CD4-positive, alpha-beta T cell (primary cell): ENCODE measurements at places on chromosomes 11 and 22. TPM values are rescaled to one million over a fixed set of nuclear protein-coding genes. Genes with fewer than 3 reads are reported as not detected.
A peak's percentile ranks its signal among the peaks of the same experiment; 100 is the strongest.

The CABP4 gene
- total RNA-seq, result 8.5 TPM

DNA sequence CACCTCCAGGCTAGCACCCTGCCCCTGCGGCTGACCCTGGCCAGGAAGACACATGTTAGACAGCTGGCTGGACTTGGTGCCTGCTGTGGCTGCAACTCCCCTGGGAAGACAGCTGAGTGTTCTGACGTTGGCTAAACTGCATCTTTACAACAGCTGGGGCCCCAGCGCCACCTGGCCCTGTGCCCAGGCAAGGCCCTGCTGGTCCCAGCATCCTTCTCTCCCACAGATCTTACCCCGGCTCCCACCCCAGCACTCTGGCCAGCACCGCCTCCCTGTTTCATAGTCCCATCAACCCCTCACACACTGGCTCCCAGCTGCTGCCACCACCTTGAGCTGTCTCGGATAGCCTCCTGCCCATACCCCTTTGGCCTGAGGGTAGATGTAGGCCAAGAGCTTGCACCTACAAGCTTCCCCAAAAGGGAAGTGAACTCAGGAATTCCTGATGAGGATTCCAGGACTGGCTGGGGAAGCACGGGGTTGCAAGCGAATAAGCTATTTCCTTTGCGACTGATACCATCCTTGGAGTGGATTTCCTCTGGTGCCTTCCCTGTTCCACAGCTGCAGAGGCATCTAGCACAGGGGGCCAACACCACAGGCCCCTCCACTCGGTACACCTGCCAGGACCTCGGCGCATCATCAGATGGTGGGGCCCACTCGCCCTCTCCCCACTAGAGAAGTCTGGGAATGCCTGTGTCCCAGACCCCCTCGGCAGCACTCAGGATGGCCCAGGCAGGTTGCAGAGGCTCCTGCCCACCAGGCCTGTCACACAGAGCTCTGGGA is 28.5 kb downstream of the RSPH14 start:
- H3K4me3 ChIP-seq, result no peak overlapping the region
- H3K36me3 ChIP-seq, result no peaks in the 10 kb centered on the region
- H3K27me3 ChIP-seq, result no peaks in the 10 kb centered on the region

- H3K4me1 ChIP-seq, result peaks cover 29% of the 10 kb centered on the region
- peak within 1 kb of the TSS; percentile 86 for H3K4me3 ChIP-seq
- no peak within 1 kb of the TSS for H3K27ac ChIP-seq
- peaks cover 15% of the 10 kb centered on the region for H3K36me3 ChIP-seq
These were observed at the start of gene DDX25 for GRCh38 chr11:125903711-125904659. DDX25 (plus strand) TSS chr11:125904508; CDS start chr11:125904518, 10 bp downstream.

GRCh38 chr11:123065621-123066020 is 3.7 kb upstream of the HSPA8 start:
- peaks cover 54% of the 10 kb centered on the region for H3K4me1 ChIP-seq
- H3K36me3 ChIP-seq, result peaks cover 10% of the 10 kb centered on the region
- H3K27me3 ChIP-seq, result no peaks in the 10 kb centered on the region
- H3K27ac ChIP-seq, result no peak overlapping the region

- no peaks in the 10 kb centered on the region for H3K4me1 ChIP-seq
- H3K27ac ChIP-seq, result no peak overlapping the region
- H3K4me3 ChIP-seq, result no peak overlapping the region
- no peak for DNase-seq
- no peaks in the 10 kb centered on the region for H3K36me3 ChIP-seq
These were observed 60.2 kb downstream of the LRP5 start for GRCh38 chr11:68372625-68373024.

The NXPE4 gene
- not detected for total RNA-seq

DNA sequence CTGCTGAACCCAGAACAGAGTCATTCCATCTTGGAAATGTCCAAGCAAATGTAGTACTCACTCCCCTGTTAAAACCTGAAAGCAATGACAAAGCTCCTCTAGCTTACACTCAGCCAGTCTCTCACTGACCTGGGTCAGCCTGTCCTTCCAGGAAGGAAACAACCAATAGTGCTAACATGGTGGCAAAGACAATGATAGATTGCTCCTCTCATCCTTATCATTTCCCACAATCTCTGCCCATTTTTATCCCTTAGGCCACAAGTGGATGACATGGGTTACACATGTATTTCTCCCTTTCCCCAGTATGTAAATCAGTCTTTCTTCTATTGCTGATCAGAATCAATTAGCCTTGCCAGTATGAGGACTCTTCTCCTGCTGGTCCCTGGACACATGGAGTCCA is 154.6 kb upstream of the SESN3 start:
- H3K27ac ChIP-seq, result no peak overlapping the region
- no peaks in the 10 kb centered on the region for H3K27me3 ChIP-seq
- DNase-seq, result no peak
- no peak overlapping the region for H3K4me3 ChIP-seq

The MAPK8IP2 gene
- total RNA-seq, result 0.31 TPM

DNA sequence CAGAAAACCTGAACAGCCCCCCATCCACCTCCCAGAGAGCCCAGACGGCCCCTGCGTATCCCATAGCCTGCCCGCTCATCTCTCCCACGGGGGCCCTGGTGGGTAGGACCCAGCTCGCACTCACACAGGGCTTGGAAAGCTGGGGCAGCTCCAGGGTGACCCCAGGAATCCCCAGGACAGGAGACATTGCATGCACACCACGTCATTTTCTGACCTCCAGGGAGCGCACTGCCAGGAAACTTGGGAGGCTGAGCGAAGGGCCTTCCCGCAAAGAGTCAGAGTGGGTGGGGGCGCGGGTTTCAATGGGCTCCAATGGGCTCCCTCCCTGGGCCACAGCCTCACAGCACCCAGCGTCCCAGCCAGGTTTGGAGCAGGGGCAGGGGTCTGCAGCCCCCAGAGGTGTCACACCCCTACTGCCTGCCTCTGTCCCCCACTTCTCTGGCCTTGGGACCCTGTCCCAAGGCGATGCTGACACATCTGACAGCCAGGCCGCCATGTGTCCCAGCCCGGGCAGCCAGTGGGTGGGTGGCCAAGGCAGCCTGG is 8.2 kb upstream of the SYT8 start:
- DNase-seq, result no peak
- H3K27ac ChIP-seq, result no peak overlapping the region
- no peaks in the 10 kb centered on the region for H3K36me3 ChIP-seq

DNA sequence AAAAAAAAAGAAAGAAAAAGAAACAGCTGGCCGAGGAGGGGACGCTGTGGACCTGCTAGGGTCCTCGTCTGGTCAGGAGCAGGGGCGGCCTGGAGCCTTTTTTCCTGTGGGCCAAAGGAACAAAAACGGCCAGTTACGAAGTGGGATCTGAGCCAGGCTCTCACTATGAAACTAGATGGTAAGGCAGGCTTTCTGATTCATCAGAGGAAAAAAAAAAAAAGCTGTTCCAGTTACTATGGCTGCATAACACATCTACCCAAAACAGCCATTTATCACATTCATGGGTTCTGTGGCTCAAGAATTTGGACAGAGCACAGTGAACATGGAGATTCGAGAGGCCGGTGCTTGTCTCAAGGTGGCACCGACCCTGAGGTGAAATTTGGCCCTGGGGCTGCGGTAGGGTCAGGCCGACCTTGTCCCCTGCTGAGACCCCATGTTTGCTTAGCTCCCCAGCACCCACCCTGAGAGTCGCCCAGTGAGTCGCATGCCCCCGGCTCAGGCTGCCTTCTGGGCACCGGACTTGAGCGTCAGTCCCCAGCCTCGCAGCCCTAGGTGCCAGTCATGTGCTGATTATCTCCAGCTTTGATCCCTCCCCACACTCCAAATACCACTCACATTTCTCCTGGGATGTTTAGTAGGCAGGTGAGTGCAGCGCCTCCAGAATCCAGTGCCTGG is 34.2 kb downstream of the MRGPRD start:
- no peaks in the 10 kb centered on the region for H3K36me3 ChIP-seq
- no peaks in the 10 kb centered on the region for H3K4me1 ChIP-seq
- H3K4me3 ChIP-seq, result no peak overlapping the region
- H3K27me3 ChIP-seq, result no peaks in the 10 kb centered on the region
- no peak overlapping the region for H3K27ac ChIP-seq

The DNAJB7 gene
- total RNA-seq, result not detected

The MUC5AC gene
- not detected for total RNA-seq

- H3K4me1 ChIP-seq, result no peaks in the 10 kb centered on the region
- H3K4me3 ChIP-seq, result no peak overlapping the region
- no peak overlapping the region for H3K27ac ChIP-seq
- H3K27me3 ChIP-seq, result peaks cover 14% of the 10 kb centered on the region
- no peak for DNase-seq
- H3K36me3 ChIP-seq, result no peaks in the 10 kb centered on the region
These were observed 47.3 kb downstream of the PRR5L start for GRCh38 chr11:36343436-36343835.

The HTR3A gene
- not detected for total RNA-seq

DNA sequence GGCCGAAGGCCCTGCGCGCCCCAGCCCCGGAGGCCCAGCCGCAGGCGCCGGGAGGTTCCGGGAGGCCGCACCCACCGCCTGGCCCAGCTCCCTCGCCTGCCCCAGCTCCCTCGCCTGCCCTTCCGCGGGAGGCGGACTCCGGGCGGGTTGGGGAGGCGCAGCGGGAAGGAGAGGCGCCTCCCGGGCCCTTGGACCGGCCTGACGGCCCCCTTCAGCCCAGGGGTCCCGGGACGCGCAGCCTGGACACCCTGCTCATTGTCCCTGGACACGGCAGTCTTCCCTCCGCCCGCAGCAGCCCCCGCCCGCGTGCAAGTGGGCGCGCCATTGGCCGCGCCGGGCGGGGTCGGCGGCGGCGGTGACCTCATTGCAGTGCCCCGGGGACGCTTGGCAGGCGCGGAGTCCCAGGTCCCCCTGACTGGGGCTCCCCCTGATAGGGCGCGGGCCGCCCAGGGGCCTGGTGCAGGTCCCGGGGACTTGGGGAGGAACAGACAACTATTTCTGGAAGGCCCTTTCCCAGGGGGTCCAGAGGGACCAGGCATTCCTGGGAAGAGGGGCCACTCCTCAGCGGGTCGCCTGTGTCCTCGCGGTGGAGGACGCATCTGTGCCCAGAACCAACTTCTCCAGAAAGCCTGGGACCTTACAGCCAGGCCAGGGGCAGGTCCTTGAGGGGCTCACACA is 501 bp downstream of the CD151 start:
- H3K27me3 ChIP-seq, result peaks cover 35% of the 10 kb centered on the region
- peak overlapping the region; percentile 34 for H3K4me3 ChIP-seq
- H3K27ac ChIP-seq, result no peak overlapping the region
- H3K36me3 ChIP-seq, result peaks cover 6% of the 10 kb centered on the region
- peaks cover 63% of the 10 kb centered on the region for H3K4me1 ChIP-seq

DNA sequence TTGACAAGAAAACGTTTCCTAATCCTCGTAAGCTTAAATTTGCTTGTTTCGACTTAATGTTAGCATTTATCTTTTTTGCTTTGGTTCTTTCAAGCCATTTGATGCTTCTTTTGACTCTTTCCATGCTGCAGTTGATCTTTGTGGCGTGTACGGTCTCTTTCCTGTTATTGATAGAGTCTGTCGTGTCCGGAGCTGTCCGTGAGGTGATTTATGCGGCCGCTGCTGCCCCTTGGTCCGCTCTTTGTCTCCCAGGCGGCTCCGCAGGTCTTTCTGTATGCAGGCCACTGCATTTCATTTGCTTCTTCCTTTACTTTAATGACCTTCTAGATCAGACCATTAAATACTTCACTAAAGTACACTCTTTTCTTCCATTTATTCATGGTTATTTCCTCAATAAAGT is 50.3 kb downstream of the TBC1D22A start:
- H3K36me3 ChIP-seq, result peaks cover 30% of the 10 kb centered on the region
- no peaks in the 10 kb centered on the region for H3K27me3 ChIP-seq
- no peak overlapping the region for H3K4me3 ChIP-seq
- DNase-seq, result no peak
- no peaks in the 10 kb centered on the region for H3K4me1 ChIP-seq

GRCh38 chr11:128336203-128336602 is 251.2 kb downstream of the ETS1 start:
- H3K36me3 ChIP-seq, result no peaks in the 10 kb centered on the region
- peaks cover 30% of the 10 kb centered on the region for H3K4me1 ChIP-seq
- no peak overlapping the region for H3K4me3 ChIP-seq
- H3K27ac ChIP-seq, result no peak overlapping the region

- H3K27me3 ChIP-seq, result no peaks in the 10 kb centered on the region
- H3K4me1 ChIP-seq, result no peaks in the 10 kb centered on the region
- DNase-seq, result no peak
- no peak overlapping the region for H3K4me3 ChIP-seq
- no peaks in the 10 kb centered on the region for H3K36me3 ChIP-seq
These were observed 47.7 kb upstream of the ARHGAP20 start for GRCh38 chr11:110759972-110760381.

DNA sequence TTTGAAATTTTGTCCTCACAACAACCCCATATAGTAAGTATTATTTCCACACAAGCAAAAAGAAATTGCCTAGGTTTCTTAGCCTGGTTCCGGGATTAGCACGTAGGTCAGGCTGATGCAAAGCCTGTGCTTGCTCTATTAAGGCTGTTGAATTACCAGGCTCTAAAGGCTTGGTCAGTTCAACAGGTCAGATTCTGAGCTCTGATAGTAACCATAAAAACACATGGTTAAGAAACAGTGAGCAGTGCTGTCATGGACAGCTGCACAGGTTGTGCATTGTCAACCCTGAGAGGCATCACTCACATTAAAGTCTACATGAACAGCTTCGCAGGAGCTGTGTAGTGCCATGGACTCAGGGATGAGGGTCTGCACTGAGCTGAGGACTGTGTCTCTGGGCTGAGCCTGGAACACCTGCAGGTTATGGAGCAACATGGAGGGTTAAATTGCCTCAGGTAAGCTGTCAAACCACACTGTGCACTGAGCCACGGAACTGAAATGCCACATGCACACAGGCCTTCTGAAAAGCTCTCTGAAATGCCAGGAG is 98.0 kb downstream of the PIWIL4 start:
- no peaks in the 10 kb centered on the region for H3K36me3 ChIP-seq
- H3K27me3 ChIP-seq, result no peaks in the 10 kb centered on the region
- no peak overlapping the region for H3K27ac ChIP-seq
- no peak for DNase-seq

The IL10RA gene
- total RNA-seq, result 203 TPM

DNA sequence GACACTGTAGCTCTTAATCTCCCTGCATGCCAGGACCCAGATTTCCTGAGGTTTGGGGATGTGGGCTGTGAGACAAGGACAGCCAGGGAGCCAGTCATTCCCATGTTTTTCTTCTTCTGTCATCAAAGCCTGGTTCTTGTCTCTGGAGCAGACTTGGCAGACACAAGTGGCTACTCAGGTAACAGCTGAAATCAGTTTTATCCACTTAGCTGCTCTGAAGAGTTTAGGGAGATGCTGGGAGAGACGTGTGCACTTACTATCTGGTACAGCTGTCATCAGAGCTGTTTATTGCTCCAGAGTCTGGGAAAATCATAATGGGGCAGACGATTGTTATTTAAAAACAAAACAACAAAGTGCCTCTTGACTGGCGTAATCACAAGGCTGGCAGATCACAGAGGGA is 56.6 kb downstream of the CSNK2A3 start:
- no peak overlapping the region for H3K27ac ChIP-seq
- DNase-seq, result no peak
- H3K27me3 ChIP-seq, result no peaks in the 10 kb centered on the region
- no peaks in the 10 kb centered on the region for H3K4me1 ChIP-seq
- no peaks in the 10 kb centered on the region for H3K36me3 ChIP-seq

The TMEM121B gene
- total RNA-seq, result 0.05 TPM

- no peak overlapping the region for H3K27ac ChIP-seq
- peaks cover 3% of the 10 kb centered on the region for H3K36me3 ChIP-seq
- no peaks in the 10 kb centered on the region for H3K4me1 ChIP-seq
These were observed 19.4 kb downstream of the TUBA8 start for GRCh38 chr22:18130018-18130417.
